Stimulated activated CD4-positive, alpha-beta T cell treated with anti-CD3 and anti-CD28 coated beads, Interleukin-15, amount 100 ng/mL, for 1 hour (primary cell): ENCODE measurements at places on chromosomes 11 and 22.

GRCh38 chr22:19232623-19233022 is 54.1 kb upstream of the SLC25A1 start:
- no peak for DNase-seq

- DNase-seq = no peak
Observed at GRCh38 chr11:29612423-29612822, 404.4 kb downstream of the KCNA4 start.

DNA sequence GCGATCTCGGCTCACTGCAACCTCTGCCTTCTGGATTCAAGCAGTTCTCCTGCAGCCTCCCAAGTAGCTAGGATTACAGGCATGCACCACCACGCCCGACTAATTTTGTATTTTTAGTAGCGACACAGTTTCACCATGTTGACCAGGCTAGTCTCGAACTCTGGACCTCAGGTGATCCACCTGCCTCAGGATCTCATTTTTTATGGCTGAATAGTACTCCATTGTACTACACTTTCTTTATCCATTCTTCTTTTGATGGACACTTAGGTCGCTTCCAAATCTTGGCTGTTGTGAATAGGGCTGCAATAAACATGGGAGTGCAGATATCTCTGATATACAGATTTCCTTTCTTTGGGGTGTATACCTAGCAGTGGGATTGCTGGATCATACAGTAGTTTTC is 20.8 kb downstream of the XRCC6 start:
- no peak for DNase-seq

DNA sequence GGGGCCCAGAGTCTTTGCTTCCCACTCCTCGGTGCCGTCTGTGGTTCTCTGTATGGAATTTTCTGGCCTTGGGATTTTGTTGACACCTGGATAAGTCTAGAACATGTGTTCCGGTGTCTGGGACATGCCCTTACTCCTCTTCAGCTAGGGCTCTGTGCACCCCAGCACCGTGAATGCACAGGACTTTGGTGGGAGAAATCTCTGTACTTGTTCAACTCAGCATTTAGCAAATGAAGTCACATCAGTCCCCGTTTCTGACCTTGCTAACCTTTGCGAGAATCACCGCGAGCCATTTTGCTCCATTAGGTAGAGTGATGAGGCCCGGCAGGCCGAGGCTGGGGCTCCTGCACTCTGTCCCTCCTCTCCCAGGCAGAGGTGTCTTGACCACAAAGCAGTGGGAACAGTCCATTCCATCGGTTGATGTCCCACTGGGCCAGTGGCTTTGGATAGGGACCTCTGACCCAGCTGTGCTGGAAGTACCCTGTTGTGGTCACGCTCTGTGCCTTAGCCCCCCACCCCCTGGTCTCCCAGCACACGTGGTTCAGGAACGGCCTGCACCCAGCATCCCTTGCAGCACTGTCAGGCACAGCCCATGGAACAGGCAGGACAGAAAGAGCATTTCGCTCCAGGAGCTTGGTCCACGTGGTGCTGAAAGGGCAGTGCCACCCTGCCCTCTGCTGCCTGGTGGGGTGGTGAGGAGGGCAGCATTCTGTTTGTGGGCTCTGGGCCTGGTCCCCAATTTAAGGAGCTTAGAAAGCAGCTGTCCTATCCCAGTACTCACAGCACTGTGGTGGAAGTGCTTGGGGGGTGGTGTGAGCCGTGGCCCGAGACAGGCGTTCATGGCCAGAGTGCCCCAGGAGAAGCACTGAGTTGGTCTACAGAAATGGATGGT is 73.4 kb downstream of the MED15 start:
- no peak for DNase-seq

GRCh38 chr22:46362934-46363515 is 27.5 kb downstream of the TRMU start:
- DNase-seq = no peak
